ENCODE measurements at places on chromosomes 6 and 20.

GRCh38 chr20:54203281-54203680 lies 4.6 kb upstream of the PFDN4 start:
- DNase-seq: no peak

GRCh38 chr6:16279243-16279642 lies 40.9 kb downstream of the GMPR start:
- DNase-seq: no peak

DNA sequence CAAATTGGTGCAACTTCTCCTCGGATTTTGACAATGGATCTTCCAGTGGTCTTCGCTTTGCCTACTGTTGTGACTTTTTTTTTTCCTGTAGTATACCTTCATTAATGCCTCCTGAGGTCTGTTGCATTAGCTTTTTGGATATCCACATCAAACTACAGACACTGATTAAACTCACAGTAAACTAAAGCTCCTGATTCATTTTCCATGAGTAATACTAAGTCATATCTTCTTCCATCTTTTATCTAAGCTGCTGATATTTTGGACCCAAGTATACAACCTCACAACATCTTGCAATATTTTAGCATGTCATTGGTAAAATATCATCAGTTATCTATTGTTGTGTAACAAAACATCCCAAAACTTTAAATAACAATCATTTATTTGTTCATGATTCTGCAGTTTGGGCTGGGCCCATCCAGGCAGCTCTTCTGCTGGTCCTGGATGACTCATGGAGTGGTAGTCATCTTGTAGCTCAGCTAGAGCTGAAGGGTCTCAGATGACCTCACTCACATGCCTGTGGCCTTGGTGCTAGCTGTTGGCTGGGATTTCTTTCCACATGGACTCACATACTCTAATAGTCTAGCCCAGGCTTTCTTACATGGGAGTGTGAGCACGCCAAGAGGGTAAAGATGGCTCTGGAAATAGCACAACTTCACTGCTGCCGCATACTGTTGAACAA lies 78.3 kb upstream of the SRSF6 start:
- DNase-seq: no peak

- no peak for DNase-seq
These were observed 47.7 kb upstream of the PLCB4 start for GRCh38 chr20:9021216-9021615.

- peak; percentile 50 for DNase-seq
These were observed 15.0 kb downstream of the FOXA2 start for GRCh38 chr20:22569353-22569752.
